ENCODE measurements at places on chromosomes 12 and 14.
A peak's percentile ranks its signal among the peaks of the same experiment; 100 is the strongest.

GRCh38 chr12:52070185-52070925, 577 bp downstream of the ATG101 start:
- DNase-seq: no peak

DNA sequence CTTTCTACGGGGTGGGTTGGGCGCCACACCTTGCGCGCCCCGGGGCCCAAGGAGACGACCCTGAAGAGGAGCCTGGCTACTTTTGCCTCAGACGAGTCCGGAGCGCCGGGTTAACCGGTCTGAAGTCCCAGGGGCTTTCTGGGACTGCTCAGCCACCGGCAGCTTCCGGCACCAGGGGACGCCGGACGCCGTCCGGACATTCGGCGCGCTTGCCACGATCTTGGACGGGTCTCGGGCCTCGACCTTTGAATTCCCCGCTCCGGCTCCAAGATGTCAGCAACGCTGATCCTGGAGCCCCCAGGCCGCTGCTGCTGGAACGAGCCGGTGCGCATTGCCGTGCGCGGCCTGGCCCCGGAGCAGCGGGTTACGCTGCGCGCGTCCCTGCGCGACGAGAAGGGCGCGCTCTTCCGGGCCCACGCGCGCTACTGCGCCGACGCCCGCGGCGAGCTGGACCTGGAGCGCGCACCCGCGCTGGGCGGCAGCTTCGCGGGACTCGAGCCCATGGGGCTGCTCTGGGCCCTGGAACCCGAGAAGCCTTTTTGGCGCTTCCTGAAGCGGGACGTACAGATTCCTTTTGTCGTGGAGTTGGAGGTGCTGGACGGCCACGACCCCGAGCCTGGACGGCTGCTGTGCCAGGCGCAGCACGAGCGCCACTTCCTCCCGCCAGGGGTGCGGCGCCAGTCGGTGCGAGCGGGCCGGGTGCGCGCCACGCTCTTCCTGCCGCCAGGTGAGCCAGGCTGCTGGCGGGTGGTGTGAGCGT, at the start of gene ACOT4:
ACOT4 (plus strand) TSS at position 184 of the 760 bp plus-strand sequence; CDS start at position 271, 87 bp downstream.
- peak; percentile 32 for DNase-seq

DNA sequence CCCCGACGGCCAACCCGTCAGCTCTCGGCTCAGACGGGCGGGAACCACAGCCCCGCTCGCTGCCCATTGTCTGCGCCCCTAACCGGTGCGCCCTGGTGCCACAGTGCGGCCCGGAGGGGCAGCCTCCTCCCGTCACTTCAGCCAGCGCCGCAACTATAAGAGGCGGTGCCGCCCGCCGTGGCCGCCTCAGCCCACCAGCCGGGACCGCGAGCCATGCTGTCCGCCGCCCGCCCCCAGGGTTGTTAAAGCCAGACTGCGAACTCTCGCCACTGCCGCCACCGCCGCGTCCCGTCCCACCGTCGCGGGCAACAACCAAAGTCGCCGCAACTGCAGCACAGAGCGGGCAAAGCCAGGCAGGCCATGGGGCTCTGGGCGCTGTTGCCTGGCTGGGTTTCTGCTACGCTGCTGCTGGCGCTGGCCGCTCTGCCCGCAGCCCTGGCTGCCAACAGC, at the start of gene WNT1:
WNT1 (plus strand) TSS at position 32 of the 450 bp plus-strand sequence; CDS start at position 361, 329 bp downstream.
- no peak for DNase-seq

GRCh38 chr14:105059035-105059924, 6.0 kb downstream of the GPR132 start:
- DNase-seq: no peak

GRCh38 chr12:49059045-49059298, 1.6 kb downstream of the KMT2D start:
- no peak for DNase-seq

- DNase-seq: no peak
Measured at GRCh38 chr12:91179966-91180561, 2.6 kb downstream of the DCN start.

DNA sequence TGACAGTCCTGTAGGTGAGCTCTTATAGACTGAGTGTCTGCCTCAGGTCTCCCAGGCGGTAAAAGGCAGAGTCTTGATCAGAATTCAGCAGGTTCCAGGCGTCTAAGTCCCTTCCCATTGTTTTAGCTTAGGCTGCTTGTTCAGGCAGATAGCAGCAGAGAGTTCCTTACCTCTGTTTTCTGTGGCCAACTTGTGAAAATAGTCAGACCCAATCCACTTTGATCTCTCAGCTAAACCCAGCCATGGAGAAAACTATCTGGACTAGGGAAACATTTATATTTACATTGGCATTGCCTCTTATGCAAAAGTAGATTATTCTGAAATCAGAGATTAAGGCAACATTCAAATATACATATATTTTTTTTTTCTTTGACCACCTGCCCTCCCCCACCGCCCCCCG, 21.4 kb downstream of the CCDC62 start:
- DNase-seq: no peak

GRCh38 chr12:106300761-106301160, 1.8 kb upstream of the TCP11L2 start:
- DNase-seq: no peak

- DNase-seq: no peak
Measured at GRCh38 chr14:27184427-27184826, 586.6 kb upstream of the NOVA1 start.

- no peak for DNase-seq
Measured at GRCh38 chr14:61153431-61153830, 127.7 kb downstream of the TMEM30B start.

DNA sequence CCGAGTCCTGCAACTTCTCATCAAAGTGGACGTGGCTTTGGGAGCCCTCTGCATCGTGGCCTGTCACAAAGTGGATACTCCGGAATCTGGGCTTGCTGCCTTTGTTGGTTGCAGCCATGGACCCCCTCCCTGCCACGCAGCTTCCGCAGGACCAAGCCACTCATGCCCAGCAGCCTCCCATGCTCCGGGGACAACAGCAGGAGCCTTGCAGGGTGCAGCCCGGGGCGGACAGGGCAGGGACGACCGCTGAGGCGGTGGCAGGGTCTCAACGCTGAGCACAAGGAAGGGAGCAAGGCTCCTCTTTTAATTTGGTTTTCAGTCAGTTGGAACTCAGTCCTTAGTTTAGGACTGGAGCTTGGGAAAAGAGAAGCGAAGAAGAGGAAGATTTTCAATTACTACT, 12.1 kb upstream of the ADCY6 start:
- DNase-seq: no peak

GRCh38 chr12:118748478-118749380, 232.6 kb upstream of the SRRM4 start:
- DNase-seq: no peak

- no peak for DNase-seq
Measured at GRCh38 chr14:67392800-67393199, 19.2 kb downstream of the PLEK2 start.

DNA sequence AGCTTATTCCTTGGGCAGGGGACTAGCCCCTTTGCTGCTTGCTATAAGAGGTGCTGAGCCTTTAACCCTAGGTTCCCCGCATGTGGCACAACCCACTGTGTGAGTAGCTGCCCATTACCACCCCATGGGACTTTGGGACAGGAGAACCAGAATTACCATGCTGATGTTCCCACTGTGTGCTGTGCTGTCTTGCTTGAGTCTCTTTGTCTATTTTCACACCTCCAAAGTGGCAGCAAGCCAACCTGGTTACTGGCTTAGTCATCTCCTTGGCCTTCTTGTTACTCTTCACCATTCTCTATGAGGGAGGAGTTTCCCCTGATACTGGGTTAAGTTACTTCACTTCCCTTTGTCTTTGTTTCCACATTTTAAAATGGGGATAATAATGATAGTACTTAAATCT, 73.4 kb upstream of the ETV6 start:
- DNase-seq: no peak

DNA sequence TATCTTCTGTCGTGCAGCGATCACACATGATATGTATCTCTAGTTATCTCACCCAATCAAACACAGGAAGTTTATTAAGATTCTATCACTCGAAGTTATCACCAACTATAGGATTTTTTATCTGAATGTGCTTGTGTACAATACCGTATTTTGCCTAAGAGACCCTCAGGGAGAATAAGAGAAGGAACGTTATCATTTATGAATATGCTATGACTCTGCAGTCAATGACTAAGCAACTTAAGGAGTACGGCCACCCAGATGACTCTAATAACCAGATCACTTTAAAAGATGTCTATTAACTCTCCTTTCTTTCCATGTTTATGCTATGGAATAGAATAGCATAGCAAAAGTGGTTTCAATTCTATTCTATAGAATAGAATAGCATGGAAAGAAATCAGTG, 486.4 kb downstream of the BCL11B start:
- DNase-seq: no peak

DNA sequence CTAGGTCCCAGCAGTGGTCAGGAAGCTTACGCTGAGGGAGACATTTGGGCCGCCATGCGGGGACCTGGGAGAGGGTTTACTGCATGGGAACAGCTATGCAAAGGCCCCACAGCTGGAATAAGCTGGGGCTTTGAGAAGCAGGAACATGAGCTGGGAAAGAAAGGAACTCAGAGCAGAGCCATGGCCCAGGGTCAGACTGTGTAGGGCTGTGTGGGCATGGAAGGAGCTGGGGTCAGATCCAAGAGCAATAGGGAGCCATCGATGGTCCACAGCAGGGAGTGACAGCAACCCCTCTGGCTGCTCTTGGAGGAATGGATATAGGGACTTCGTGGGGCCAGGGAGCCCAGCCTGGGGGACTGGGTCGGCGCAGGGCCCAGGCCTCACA, 151.6 kb downstream of the ADGRD1 start:
- no peak for DNase-seq

DNA sequence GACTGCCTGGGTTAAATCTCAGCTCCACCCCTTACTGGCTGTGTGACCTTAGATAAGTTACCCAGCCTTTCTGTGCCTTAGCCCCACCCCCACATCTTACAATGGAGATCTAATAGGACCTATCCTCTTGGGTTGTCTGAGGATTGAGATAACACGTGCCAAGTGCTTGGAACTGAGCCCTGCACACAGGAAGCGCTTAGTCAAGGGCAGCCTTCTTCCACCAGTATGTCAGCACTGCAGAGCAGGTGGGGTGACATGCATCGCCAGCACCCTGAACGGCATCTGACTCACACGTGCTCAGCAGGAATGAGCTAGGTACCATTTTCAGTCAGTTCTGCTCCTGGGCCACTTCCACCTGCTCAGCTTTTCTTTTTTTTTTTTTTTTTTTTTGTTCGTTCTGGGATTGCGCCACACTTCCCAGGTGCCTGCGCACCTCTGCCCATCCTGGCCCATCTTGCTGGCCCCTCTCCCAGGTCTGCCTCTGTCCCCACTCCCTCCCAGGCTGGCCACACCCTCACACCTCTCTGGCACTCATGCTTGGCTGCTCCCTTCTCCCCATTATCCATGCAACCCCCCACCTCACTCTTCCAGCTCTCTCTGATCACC, 19.6 kb downstream of the LGMN start:
- DNase-seq: no peak

DNA sequence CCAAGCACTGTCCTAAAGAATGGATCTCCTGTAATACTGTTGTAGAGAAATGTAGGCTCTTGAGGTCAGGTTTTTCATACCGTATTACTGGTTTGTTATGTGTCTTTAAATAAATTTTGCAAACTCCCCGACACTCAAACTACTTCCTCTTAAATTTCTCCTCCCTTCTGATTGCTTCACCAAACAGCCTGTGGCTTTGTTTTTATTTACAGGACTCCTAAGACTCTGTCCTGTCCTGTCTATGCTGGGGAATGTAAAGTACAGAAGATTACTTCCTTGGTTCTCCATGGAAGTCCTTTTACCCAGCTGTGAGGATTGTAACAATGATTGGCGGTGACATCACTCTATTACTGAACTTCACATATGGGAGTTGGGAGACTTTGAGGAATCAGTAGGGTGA, 873.5 kb downstream of the DIO2 start:
- DNase-seq: no peak

GRCh38 chr14:91140672-91141071, 26.8 kb downstream of the DGLUCY start:
- no peak for DNase-seq

GRCh38 chr14:33810308-33810707, 140.6 kb downstream of the EGLN3 start:
- no peak for DNase-seq

DNA sequence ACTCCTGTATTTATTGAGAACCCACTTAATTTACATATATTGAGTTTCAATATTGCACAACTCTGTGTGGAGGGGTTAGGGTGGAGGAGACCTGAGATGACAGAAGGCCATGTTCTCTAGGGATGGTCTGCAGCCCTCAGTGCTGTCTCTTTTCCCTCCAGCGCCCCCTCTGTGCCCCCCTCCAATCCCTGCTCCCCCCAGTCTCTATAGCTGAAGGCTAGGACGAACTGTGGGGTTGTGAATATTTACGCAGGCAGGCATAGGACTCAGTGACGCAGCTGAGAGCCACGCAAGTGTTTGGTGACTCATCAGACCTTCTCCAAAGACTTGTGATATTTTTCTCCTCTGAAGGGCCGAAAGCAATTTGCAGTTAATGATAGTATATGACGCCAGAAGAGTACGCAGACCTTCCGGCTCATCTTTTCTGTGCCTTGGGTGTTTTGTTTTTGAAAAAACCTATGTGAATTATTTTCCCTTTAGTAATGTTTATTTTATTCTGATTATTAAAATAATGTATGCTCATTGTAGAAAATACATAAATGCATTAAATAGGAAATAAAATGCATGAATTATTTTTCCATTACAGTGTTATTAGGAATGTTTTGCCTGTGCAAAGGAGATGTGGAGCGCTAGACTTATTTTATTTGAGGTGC, 85.3 kb downstream of the SLC25A47 start:
- DNase-seq: no peak

GRCh38 chr14:66117600-66117999, 368.6 kb upstream of the CCDC196 start:
- DNase-seq: no peak

DNA sequence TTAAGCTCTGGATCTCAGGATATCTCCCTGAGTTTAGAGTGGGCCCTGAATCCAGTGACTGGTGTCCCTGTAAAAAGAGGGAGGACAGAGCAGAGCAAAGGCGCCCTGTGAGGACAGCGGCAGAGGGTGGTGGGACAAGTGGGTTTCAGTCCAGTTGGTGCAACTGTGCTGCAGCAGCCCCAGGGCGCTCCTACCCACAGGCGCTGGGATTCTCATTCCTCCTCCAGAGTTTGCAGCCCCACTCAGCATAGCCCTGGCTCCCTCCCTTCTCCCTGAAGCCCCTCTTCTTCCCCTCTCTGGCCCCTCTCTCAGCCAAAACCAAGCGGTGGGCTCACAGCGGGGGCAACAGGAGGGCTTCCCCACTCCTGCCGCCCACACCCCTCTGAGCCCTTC, 1.6 kb downstream of the TMEM179 start:
- DNase-seq: no peak
